ENCODE measurements at places on chromosomes 7 and 10. TPM values are rescaled to one million over a fixed set of nuclear protein-coding genes. Genes with fewer than 3 reads are reported as not detected.

Gene IFIT2
- 9.0 TPM for total RNA-seq

Gene IFIT1B
- total RNA-seq: not detected

Gene NKX1-2
- total RNA-seq: not detected

Gene LFNG
- 6.8 TPM for total RNA-seq

Gene FAM149B1
- 17.9 TPM for total RNA-seq

Gene KIAA1549
- total RNA-seq: 1.8 TPM

Gene ZKSCAN1
- total RNA-seq: 37.1 TPM

Gene GBX1
- 0.36 TPM for total RNA-seq

Gene MKX
- total RNA-seq: 0.95 TPM

Gene CNPY1
- total RNA-seq: not detected

Gene TAF3
- 9.3 TPM for total RNA-seq

Gene METTL27
- 2.7 TPM for total RNA-seq

Gene CDC14C
- total RNA-seq: not detected

Gene TUBB8
- not detected for total RNA-seq

Gene OR13A1
- total RNA-seq: 0.10 TPM

Gene ARPC1B
- total RNA-seq: 30.6 TPM

Gene SPAM1
- 0.09 TPM for total RNA-seq

Gene OPN1SW
- total RNA-seq: not detected

Gene PTN
- total RNA-seq: 23.2 TPM

Gene DNAJC12
- total RNA-seq: 6.5 TPM

Gene CYP2C19
- total RNA-seq: not detected

Gene GPR37
- not detected for total RNA-seq

Gene PIK3AP1
- 6.5 TPM for total RNA-seq

Gene TMEM196
- total RNA-seq: not detected

Measured in heart left ventricle (tissue), 16 donors.